Left lung (tissue), 14 donors: ENCODE measurements at places on chromosomes 4 and X. TPM values are rescaled to one million over a fixed set of nuclear protein-coding genes. Genes with fewer than 3 reads are reported as not detected.

EDA gene
- 2.2 TPM for total RNA-seq

NDNF gene
- 143 TPM for total RNA-seq

FNIP2 gene
- total RNA-seq: 56.6 TPM

CACNA1F gene
- total RNA-seq: 0.73 TPM

TCEAL5 gene
- not detected for total RNA-seq

TSPAN7 gene
- total RNA-seq: 52.3 TPM

SYTL4 gene
- 9.7 TPM for total RNA-seq

ASB12 gene
- 0.20 TPM for total RNA-seq

MAML3 gene
- 5.8 TPM for total RNA-seq

CRLF2 gene
- 0.17 TPM for total RNA-seq

DNA sequence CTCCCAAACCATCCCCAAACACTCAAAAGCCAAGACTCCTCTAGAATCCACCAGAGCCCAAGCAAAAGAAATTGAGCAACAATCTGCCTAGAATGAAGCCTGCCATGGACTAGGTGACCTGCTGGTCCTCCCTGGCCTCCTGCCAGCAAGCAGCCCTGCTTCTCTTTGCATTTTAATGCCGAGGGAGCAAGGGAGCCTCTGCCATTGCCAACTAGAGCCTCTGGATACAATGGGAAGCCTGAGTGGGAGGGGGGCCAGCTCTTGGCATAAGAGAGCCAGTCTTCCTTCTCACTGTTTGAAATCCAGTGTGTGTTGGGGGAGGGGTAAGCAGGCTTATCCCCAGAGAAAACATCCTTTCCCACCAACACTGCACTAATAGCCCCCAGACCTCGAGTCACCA lies 1.5 kb upstream of the GDPD2 start:
- DNase-seq: no peak

DNA sequence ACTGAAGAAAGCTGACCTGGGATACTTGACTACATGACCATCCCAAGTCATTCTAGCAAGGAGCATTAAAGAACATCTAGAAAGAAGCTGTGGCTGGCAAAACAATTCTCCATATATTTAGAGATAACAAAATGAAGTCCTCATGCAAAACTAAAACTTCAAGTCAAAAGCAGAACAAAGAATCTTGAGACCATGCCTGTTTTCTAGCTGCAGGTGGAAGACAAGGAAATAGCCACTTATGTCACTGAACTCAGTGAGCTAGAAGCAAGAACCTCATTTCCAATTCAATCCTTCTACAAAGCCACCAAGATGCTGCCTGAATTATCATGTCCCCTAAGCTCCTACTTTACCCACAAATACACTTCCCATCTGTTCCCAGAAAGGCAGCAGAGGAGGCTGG lies 13.8 kb downstream of the USP46 start:
- DNase-seq: no peak

DNA sequence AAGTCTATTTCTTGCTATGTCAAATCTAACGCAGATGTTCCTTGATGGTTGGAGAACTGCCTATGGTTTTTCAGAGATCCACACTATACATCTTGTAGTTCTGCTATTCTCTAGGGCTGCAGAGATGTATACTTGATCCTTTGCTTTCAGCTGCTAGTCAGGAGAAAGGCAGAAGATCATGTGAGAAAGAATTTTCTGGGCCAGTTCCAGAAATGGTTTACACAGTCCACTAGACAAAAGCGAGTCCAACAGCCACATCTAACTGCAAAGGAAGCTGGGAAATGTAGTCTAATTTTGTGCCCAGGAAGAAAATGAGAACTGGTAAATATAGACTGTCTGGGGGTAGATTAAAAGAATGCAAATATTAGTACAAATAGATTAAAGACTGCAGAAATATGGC lies 394.3 kb upstream of the SLIT2 start:
- no peak for DNase-seq

DNA sequence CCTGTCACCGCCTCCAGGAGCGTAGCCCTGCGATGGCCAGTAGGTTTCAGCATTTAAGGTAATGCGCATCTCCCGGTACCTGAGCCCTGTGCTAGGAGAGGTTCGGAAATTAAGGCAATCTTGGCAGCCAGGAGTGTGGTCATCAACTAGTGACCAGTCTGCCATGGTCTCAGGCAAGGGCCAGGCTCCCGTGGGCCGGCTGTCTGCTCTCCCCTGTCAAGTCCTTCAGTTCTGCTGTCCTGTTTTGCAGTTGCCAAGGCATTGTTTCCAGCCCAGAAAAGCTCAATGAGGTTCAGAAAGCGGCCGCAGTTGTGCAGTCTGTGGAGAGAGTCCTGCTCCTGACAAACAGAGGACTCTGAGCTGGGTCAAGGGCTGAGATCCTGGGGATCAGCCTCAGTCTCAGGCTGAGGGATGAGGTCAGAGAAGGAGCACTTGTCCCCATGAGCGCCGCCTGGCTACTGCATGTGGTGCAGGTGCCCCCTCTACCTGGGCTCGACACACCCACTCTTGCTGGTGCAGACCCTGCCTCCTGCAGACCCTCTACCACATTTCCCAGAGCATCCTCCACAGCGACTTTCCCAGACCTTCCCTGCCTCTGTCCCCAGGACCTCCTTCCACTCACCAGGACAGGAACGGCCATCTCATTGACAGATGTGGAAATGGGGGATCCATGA lies 53.4 kb upstream of the PSAPL1 start:
- no peak for DNase-seq

- DNase-seq: no peak
Measured at GRCh38 chrX:13939741-13940597, 89.7 kb downstream of the GEMIN8 start.

DNA sequence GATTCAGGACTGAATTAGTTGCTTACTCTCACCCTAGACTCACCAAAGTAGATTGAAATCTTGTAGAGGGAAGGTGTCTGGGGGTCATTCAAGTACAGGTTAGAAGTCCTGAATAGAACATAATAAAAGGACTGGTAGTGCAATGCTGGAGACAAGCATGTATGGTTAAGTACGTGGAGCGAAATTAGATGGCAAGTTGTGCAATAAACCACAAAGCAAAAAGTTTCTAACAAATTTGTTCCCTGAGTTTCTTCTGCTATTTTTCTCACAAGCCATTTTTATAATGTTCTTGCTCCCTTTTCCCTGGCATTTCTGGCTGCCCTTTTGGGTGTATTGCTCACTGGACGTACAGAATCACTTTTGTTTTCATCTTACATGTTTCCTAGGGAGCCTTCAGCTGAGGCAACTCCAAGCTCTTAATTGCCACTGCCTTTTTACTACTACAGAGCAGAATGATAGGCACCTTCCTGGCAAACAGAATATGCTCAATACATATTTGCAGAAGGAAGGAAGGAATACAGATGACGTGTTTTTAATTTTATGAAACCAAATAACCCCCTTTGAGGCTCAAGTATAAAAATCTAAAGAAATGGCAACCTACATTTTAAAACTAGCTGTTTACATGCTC lies 23.4 kb downstream of the LANCL3 start:
- no peak for DNase-seq

GRCh38 chrX:17403189-17403691 lies 28.2 kb downstream of the NHS start:
- no peak for DNase-seq

DNA sequence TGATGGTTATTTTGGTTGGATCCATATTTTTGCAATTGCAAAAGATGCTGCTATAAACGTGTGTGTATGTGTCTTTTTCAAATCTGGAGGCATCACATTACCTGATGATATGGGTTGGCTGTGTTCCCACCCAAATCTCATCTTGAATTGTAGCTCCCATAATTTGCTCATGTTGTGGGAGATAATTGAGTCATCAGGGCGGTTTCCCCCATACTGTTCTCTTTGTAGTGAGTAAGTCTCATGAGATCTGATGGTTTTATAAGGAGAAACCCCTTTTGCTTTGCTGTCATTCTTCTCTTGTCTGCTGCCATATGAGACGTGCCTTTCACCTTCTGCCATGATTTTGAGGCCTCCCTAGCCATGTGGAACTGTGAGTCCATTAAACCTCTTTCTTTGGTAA lies 33.4 kb downstream of the APOOL start:
- no peak for DNase-seq

GRCh38 chr4:84956014-84956413 lies 10.5 kb downstream of the WDFY3 start:
- DNase-seq: no peak

DNA sequence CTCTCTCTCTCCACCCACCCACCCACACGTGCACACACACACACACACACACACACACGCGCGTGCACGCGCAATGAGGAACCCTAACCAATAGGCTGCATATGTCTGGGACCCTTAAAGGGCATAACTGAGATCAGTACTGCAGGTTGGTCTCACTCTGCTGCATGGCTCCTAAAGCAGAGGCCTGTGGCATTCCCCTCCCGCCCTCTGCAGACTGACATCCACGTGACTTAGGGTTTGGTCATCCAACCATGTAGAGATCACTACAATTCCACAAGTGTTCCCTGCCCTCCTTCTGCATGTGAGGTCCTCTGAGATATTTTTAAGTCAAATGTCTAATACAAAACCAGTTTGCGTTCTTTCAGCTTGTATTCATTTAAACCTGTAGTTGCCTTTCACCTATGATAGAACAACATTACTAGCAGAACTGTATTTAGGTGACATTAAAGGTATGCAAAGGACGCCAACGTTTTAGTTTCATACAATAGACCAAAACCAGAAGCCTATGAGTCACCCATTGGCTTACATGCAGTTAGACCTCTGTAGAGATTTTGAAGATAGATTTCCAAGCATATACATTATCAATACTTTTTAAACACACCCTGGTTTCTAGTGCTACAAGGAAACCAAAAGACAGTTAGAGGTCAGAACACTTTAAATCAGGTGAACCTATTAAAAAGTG lies 10.1 kb downstream of the XAGE5 start:
- DNase-seq: no peak

DNA sequence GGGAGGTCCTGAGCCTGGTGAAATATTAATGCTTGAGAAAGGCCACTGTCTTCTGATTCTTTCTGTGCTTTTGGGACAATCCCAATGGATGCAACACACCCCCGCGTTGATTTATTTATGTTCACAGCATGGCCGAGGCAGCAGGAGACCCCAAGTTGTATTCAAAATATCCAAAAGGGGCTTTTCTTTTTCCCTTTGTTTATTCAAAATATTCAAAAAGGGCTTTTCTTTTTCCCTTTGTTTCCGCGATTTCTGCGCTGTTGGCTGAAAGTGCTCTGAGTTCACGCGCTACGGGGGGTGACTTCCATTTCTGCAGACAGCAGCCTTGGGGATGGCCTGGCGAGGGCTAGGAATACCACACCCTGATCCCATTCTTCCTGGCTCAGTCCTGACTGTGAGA lies 59.5 kb upstream of the PPP2R3B start:
- DNase-seq: no peak

- DNase-seq: peak; percentile 64
Measured at GRCh38 chrX:134026565-134027311, 41.3 kb upstream of the GPC3 start.

- DNase-seq: no peak
Measured at GRCh38 chr4:16431866-16432265, 205.6 kb upstream of the TAPT1 start.

DNA sequence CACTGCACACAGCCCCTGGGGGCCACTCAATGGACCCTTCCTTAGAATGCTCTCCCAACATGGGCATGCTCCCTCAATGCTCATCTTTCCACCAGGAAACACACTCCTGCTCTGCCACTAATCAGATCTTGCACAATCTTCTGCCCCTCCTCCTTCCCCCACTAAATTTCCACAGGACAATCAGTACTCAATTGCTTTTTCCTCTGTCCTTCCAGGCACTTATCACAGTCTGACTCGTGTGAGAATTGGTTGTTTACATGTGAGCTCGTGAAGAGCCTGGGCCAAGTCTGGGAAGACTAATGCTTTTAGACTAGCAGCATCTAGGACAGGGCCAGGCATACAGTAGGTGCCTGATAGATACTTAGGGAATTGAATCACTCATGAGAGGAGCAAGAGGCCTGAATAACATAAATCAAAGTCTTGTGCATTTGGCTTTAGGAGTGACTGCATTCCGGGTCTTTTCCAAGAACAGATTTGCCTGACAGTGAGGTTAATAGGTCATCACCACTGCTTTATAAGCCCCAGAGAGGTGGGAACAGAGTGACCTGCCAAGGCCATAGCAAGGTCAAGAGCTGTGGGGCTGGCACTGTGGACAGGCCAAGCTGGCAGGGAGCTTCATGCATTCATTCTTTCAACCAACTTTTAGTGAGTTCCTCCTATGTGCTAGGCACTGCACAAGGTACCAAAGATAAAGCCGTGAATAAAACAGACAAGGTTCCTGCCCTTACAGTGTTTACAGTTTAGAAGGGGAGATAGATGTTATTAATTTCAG lies 55.0 kb downstream of the PRPS1 start:
- no peak for DNase-seq

- DNase-seq: no peak
Measured at GRCh38 chr4:58301376-58301999, 1191.3 kb upstream of the IGFBP7 start.

DNA sequence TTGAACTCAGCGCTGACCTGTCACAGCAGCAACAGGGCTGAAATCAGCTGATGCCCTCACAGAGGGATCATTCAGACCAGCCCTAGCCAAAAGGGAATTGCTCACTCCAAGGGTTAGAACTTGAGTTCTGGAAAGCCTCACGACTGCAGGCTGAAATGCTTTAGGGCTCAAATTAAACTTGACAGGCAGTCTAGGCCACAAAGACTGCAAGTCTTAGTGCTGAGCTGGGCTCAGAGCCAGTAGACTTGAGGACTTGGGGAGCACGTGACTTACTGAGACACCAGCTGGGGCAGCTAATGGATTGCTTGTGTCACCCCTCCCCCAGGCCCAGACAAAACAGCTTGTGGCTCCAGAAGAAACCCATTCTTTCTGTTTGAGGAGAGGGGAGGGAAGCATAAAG lies 119.0 kb upstream of the SLC6A14 start:
- DNase-seq: peak; percentile 74

GRCh38 chr4:171812333-171812664 lies 905 bp upstream of the GALNTL6 start:
- DNase-seq: no peak

- peak; percentile 62 for DNase-seq
Measured at GRCh38 chr4:37685823-37686372, 278 bp downstream of the RELL1 start.

DNA sequence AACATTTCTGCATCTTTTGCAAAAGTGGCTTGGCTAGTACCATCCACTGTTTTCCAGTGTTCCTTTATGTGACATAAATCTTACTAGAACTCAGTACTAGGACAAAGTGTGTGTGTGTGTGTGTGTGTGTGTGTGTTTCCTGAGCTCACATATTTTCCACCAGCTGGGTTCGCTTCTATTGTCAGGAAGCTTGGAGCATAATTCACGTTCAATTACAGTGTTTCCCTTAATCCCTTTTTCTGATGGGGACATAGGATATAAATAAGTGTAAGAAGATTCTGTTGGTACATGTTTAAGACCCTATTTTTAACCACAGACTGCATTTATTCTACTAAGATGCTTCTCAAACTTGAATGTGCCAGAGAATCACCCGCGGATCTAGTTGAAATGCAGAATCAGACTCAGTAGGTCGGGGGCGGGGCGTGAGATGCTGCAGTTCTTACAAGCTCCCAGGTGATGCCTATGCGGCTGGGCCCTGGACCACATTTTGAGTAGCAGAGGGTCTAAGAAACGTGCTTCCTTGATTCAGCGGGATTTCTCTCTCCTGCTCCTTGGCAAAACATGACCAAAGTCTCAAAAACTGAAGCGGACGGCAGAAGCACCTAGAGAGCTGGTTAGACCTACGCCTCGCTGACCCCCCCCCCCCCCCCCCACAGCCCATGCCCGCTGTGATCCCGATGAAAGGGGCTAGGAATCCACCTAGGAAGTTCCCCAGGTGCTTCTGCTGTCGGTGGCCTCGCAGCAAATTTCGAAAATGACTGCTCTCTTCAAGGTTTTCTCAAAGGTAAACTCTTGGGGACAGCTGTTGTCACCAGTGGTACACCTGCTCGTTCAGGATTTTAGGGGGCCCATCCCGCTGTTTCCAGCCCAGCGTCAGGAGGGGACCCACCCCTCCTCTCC lies 797 bp downstream of the CD99L2 start:
- DNase-seq: peak; percentile 60

GRCh38 chrX:41499984-41500383 lies 52.8 kb downstream of the NYX start:
- DNase-seq: no peak
